Activated B cell treated with CpG ODN at 0.5 μM for 24 hours (primary cell): ENCODE measurements at places on chromosomes 11 and 22.

- DNase-seq: no peak
Measured at GRCh38 chr11:61541598-61541997, 33.0 kb downstream of the LRRC10B start.

DNA sequence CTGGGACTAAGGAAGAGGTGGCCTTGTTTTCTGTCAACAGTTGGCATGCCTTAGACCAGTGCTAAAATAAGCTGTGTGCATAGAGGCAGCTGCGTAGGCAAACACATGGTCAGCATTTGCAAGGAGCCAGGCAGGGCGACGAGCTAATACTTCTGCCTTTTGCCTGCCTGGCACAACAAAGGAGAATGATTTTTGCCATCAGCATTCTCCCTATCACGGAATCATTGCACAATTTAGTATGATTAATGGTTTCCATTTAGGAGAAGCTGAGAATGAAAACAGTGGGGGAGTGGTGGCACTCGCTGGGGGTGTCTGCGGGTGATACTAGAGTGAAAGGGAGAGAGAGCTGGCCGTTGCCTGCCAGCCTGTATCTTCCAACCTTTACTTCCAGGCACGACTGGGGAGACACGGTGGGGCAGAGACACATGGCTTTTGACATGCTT lies 336.0 kb downstream of the CADM1 start:
- no peak for DNase-seq

GRCh38 chr11:2121227-2122130 lies 17.7 kb downstream of the IGF2 start:
- DNase-seq: no peak

DNA sequence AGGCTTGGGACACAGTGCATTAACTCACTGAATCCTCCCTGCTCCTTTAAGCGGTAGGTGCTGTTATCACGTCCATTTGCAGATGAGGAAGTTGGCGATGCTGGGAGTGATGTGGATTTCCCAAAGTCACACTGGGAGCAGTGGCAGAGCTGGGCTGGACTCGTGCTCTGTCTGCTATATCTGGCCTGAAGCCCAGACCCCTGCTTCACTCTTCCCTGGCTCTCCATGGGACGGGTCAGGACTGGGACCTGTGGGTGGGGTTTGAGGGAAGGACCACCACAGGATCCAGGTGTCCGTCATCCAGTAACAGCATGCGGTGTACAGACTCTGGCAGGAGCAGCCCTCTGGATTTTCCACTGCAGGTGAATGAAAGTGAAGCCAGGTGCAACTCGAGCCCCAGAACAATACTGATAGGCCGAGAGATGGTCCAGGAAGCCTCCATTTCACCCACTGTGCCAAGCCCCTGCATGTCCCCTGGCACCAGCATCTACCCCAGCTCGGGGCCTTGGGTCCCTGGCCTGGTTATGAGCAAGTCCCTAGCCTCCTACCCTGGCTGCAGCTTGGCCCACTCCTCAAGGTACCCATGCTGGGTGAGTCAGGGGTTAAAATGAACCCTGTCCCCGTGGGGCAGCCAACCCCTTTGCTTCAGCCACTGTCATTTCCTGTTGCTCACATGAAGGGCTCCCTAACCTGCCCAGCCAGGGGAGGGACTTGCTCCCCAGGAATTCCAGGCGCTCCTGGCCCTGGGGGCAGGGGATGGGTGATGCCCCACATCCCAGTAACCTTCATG lies 4.2 kb downstream of the USP2 start:
- DNase-seq: no peak

DNA sequence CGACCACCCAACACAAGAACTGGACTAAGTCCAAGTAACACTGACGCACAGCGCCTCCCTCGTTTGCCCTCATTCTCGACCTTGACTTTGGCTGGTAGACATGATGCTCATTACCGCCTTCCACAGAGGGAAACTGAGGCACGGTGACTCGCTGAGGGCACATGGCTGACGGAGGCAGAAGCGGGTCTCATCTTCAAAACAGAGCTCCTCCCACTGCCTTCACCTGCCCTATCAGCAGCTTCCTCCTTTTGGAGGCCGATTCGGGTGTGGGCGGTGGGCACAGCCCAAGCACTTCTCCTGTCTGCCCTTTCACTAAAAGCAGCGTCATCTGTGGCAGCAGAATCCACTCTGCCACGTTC lies 2.0 kb upstream of the KMT5B start:
- DNase-seq: no peak

GRCh38 chr22:19579115-19579811 lies 55.1 kb upstream of the CLDN5 start:
- DNase-seq: no peak

DNA sequence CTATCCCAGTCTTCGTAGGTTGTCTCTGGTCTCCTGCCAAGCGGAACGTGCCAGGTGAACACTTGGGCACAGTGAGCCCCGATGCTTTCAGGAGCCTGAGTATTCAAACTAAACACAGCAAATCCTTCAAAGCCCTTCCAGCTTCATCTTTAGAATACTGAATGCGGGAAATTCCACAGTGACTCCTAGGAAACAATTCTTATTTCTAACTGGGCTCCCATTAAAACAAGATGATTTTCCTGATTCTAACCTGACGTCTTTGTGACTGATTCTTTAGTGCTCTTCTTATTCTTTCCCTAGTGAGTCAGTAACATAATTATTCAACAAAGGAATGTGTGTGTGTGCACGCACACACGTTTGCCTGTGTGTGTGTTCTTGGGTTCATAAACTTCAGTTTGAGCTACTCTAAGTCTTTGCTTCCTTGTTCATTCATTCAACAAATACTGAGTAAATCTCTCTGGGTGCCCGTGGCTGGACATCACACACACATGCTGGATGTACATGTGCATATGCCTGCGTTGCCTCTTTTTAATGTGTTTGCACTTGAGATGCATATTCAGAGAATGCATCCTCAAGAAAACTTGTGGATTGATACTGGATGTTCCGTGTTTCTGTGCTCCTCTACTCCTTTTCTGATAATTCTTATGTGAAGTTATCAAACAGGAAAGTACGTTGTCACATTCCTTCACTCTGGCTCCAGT lies 134.5 kb downstream of the WNT7B start:
- no peak for DNase-seq

GRCh38 chr11:72441752-72442207 lies 7.4 kb upstream of the CLPB start:
- no peak for DNase-seq

DNA sequence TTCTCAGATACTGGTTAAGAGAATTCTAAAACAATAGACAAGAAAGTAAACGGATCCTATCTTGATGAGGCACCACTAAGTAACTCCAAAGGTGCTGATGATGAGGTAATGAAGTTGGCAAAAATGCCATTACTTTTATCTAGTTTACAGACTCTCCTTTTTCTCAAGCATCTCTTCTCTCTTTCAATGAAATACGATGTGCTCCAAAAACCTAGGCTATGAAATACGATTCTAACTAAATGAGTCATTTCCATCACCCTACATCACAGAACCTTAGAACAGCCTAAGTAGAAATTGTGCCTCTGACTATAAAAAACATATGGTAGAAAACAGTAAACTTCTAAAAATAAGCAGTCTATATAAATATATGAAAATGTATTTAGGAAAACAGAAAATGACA lies 58.9 kb upstream of the ARHGAP32 start:
- no peak for DNase-seq

DNA sequence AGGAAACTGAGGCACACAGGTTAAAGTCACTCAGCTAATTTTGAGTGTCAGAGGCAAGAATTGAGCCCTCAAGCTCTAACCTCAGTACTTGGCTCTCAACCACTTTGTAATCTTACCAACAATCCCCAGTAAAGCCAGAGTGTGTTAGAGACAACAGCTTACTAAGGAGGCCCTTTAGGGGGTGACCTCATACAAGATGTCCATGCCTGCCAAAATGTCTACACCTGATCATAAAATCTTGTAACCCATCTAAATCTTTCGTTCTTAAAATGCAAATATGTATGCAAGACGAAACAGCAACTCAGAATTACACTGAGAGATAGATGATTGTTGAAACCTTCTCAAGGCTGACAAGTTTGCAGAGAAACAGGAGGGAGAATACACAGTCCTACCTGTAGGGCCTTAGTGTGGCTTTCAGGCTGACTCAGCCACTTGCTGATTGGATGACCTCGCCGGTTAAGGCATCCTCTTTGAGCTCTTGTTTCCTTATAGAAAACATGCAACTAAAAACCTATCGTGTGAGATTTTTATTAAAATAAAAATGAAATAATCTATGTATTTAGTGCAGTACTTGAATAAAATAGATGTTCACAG lies 143.2 kb downstream of the OPCML start:
- no peak for DNase-seq
